GDM1 (cell line): ENCODE measurements at places on chromosomes 3 and 15.

DNA sequence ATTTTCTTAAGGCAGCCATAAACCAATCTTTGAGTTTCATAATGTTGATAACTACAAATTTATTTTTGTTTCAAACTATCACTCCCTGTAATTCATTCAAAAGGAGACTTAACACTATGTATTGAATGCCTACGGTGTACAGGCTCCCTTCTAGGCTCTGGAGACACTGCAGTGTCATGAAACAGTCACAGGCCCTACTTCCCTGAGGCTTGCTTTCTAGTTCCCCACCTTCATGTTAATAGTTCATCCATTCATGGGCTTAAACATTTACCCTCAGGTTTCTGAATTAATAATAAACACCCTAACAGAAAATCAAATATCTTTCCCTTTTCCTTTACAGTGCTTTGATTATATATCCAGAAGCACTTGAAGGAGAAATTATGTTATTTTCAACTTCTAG lies 168.7 kb downstream of the CHL1 start:
- no peak for DNase-seq

GRCh38 chr3:81545572-81545971 lies 215.9 kb downstream of the GBE1 start:
- no peak for DNase-seq

DNA sequence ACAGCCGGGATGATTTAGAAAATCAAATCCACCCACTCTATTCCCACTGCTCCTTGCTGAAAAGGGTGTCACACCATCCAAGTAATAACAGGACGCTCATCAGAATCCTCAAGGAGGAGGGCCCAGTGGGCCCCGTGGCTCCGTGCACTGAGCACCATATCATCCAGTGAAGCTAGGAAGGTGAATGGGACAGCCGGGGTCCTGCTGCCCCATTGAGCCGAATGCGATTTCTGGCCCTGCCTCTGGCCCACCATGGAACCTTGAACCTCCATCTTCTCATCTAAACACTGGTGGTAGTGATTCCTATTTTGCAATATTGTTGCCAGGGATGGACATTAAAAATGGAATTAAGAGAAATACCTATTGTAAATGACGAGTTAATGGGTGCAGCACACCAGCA lies 99.1 kb upstream of the SLC6A11 start:
- no peak for DNase-seq

DNA sequence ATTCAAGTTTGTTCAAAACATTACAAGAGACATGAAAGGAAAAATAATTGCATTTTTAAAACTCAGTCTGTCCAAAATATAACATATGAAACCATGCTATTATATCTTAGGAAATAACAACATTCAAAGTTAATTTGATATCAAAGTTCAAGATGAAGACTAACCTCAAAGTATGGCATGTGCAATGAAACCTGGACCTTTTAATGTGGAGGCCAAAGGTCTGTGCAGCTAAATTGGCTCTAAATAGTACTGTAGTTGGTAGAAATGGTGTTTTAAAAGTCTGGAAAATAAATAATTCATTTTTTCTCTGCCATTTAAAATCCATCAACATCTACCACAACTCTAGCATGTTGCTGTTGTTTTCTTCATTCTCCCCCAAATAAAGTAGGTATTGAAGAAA lies 8.7 kb downstream of the GRAMD1C start:
- no peak for DNase-seq

- no peak for DNase-seq
Measured at GRCh38 chr3:149245738-149246451, 24.3 kb upstream of the CP start.

- no peak for DNase-seq
Measured at GRCh38 chr3:60585918-60586317, 665.3 kb downstream of the FHIT start.

DNA sequence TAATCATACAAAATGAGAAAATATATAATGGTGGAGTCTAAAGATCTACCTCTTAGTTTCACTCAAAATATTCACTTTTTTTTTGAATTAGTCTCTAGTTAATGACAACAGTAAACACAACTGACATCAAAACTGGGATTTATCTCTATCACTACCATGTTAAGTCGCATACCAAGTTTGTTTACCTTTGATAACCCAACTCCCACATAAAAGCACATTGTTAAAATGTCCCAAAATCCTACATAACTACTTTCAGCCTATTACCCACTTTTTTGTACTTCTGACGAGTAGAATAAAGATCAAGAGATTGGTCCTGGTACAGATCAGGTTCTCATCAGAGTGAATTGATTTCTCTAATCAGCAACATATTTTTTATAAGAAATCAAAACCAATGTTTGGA lies 518.5 kb downstream of the EPHA3 start:
- no peak for DNase-seq

- no peak for DNase-seq
Measured at GRCh38 chr3:54510506-54510905, 388.2 kb downstream of the CACNA2D3 start.
